AG09309 (cell line): ENCODE measurements at places on chromosomes 12 and 14.

- DNase-seq: no peak
These were observed 176.3 kb downstream of the C12orf75 start for GRCh38 chr12:105506678-105507310.

GRCh38 chr12:93254911-93255310, 122.8 kb upstream of the NUDT4 start:
- DNase-seq: no peak

- no peak for DNase-seq
These were observed 27.0 kb upstream of the EID3 start for GRCh38 chr12:104276273-104277131.

DNA sequence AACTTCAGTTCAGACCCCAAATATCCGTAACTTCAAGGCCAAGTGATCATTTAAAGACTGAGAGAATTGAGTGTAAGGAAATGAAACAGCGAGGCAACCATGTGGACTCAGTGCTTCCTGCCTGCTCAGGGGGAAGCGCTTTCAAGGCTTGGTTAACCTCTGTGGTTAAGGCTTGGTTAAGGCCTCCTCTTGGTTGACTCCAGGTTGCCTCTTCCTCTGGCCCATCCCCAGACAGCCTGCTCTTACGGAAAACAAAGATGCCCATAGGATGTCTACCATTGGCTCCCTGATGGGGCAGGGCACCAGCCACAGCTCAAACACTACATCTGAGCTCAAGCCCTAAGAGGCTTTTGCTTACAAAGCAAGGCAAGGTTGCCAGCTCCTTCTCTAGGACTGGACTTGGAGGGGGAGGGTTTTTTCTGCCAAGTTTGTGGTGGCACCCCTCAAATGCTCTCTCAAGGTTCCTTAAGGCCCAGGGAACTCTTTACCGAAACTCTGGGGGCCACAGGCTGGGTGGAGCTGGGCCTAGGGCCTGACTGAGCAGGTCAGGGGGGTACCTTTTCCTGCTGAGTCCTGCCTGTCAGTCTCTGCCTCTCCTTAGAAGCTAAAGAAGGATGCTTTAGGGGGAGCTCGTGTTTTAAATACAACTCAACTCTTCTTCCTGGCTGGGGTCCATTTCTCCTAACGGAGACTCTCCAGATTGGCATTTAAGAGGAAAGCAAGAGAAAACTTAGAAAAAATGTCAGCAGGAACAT, 13.7 kb downstream of the COL2A1 start:
- DNase-seq: no peak

DNA sequence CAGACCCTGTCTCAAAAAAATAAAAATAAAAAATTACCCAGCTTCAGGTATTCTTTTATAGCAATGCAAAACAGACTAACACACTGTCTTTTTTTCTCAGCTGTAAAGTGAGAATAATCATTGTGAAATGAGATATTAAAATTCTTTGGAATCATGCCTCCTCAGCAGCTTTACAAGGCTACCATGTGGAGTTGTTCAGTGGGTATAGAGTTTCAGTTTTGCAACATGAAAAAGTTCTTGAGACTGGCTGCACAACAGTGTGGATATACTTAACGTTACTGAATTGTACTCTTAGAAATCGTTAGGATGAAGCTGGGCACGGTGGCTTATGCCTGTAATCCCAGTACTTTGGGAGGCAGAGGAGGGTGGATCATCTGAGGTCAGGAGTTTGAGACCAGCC, 15.7 kb upstream of the MAPKAPK5 start:
- peak; percentile 17 for DNase-seq

DNA sequence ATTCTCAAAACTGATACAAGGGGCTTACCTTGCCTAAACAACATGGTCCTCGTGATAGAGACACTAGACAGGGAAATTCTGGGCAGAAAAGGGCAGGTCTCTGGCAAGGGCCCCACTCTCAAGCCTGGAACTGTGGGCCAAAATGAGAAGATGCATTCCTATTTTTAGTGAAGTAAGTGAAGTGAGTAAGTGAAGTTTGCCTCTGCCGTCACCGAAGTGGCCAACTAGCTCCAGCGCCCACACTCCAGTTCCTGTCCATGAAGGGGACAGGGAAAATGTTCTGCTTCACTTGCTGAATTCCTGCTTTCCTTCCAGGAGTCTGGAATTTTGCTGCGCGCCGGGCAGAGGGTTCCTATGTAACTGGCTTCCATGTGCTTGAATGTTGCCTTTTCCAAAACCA, 1035.6 kb upstream of the TMEM132C start:
- DNase-seq: no peak

- no peak for DNase-seq
These were observed 131.3 kb downstream of the SLC25A47 start for GRCh38 chr14:100454437-100454836.

- no peak for DNase-seq
These were observed 10.7 kb downstream of the TMBIM4 start for GRCh38 chr12:66159123-66159522.

GRCh38 chr12:7712841-7713442, 1.7 kb downstream of the DPPA3 start:
- DNase-seq: no peak

DNA sequence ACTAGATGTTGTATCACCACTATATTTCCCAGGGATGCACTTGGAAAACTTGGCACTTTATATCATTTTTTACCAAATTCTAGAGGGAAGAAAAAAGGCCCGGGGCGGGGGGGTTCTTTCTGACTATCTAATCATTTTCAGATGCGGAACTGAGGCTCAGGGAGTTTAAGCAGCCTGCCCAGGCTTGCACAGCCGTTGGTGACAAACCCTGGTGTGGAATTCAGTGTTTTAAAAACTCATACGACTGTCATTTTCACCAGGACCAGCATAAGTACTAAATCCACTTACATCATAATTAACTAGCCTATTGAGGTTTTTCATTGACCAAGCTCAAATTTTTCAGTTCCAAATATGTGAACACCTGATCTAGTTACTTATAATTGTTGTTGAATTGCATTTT, 181.0 kb downstream of the IPO8 start:
- no peak for DNase-seq

- DNase-seq: no peak
These were observed 135.7 kb downstream of the PLXNC1 start for GRCh38 chr12:94284046-94284445.

DNA sequence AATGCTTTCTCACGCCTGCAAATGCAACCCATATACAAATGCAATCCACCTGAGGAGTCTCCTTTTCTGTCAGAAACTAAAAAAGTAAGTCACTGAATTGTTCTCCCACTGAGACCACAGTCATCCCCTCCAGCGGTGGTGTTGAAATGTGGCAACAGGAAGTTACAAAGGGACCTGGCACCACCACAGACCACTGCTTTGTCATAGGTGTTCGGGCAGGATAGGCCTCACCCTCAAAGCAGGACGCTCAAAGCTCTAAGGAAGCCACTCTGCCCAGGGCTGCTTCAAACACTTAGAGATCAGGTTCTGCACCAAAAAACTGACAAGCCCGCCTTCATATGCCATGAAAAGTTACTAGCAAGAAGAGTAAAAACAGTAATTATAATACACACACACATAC, 11.3 kb downstream of the PHLDA1 start:
- no peak for DNase-seq

- no peak for DNase-seq
These were observed 34.2 kb downstream of the ATP2B1 start for GRCh38 chr12:89674326-89674942.

DNA sequence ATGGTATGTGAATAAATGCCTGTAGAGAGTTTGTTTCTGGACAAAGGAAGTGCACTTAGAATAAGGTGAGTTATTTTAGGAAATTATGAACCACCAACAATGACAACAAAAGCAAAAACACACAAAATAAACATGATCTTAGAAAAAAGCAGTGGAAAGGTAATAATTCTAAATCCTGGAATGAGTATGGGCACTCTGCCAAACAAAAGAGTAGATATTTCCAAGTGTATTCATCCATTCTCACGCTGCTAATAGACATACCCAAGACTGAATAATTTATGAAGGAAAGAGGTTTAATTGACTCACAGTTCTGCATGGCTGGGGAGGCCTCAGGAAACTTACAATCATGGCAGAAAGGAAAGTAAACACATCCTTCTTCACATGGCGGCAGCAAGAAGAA, 269.3 kb upstream of the NPAS3 start:
- DNase-seq: no peak

- DNase-seq: no peak
These were observed 90.8 kb downstream of the AEBP2 start for GRCh38 chr12:19529951-19530636.

DNA sequence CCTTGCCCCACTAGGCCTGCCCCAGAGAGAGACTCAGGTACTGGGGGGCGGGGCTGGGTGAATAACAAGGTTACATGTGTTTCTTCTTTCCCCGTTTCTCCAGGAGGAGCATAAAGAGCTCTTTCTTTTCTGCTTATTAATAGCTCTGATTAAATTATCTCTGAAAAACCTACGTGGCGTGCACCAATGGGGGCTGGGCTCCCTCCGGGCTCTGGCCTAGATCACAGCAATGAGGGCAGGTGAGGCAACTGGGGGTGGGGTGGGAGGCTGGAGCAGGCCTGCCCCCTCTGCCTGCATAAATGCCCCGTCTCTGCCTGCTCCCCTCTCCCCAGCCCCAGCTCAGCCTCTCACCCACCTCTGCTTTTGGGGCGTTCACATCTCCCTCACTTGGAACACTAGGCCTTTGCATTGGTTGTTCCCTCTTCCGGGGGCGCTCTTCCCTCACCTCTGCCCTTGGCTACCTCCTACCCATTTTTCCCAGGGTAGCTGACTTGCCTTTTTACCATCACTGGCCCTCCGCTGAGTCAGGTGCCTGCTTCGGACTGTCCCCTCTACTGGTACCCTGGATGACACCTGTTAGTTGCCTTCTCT, 4.1 kb upstream of the FAM222A start:
- DNase-seq: no peak

- no peak for DNase-seq
These were observed 28.7 kb upstream of the OR4E1 start for GRCh38 chr14:21702316-21702715.

DNA sequence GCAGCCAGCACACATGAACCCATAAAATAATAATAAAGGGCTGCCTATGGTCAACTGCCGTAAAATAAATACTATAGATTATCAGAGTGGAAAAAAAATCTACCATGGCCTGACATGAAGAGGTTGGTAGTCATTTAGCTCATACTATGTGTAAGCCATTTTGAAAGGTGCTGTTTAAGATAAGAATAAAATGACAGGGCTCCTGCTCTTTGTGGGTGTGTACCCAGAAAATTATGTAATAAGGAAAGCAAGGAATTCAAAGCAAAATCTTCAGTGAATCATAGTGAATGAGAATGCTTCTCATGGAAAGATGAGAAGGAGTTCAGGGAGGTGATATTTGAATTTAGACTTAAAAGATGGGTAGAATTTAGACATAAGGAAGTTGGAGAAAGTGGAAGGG, 42.9 kb upstream of the PPM1H start:
- DNase-seq: no peak
